EL (cell line): ENCODE measurements at places on chromosomes 12 and 14.

- DNase-seq, result peak; percentile 83
These were observed 11.1 kb upstream of the DPF3 start for GRCh38 chr14:72904840-72905561.

- no peak for DNase-seq
These were observed 30.8 kb downstream of the P2RX2 start for GRCh38 chr12:132649226-132649945.

- DNase-seq, result no peak
These were observed 8.3 kb upstream of the STAT6 start for GRCh38 chr12:57119294-57120085.

GRCh38 chr14:40393143-40393542 is 960.9 kb upstream of the FBXO33 start:
- no peak for DNase-seq

DNA sequence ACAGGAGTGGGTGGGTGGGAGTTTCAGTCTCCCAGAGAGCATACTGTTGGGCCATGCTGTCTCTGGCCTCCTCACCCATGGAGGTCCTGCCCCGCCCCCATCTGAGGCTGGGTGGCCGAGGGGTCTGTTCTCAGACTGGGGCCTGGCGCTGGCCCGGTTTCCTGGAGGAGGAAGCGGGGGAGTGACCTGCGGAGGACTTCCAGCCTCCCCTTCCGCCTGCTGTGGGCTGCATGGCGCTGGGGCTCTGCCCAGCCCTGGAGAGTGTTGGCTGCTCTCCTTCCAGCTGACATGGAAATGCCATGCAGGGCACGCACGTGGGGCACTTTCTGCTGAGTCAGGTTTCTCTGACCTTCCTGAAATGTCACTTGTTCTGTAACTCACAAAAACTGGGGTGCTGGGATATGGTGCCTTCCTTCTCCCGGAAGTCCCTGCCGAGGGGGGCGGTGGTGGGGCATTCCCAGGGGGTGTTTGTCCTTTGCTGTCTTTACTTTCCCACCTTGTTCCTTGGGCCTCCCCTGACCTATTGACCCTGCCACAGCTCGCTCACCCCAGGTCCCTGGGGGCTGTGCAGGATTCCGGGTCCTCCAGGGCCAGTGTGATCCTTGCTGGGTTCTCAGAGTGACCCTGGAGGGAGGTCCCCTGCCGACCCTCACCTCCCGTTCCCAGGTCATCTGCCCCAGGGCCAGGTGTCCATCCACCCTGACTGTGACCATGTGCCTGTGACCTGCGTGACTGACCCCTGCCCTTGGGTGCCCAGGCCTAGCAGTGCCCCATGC is 23.6 kb downstream of the PACS2 start:
- no peak for DNase-seq

- no peak for DNase-seq
These were observed 380.3 kb upstream of the PDE3A start for GRCh38 chr12:19988001-19988400.

GRCh38 chr12:121351820-121352681 is at the start of gene ANAPC5:
Gene ANAPC5 (minus strand): TSS chr12:121352411. CDS start chr12:121352340, 71 bp downstream.
- DNase-seq, result peak; percentile 99

- no peak for DNase-seq
These were observed 9.1 kb upstream of the CARMIL3 start for GRCh38 chr14:24042746-24043145.

GRCh38 chr12:123055281-123055766 is 74.8 kb downstream of the ARL6IP4 start:
- no peak for DNase-seq

GRCh38 chr12:68340404-68341270 is 8.5 kb upstream of the MDM1 start:
- no peak for DNase-seq

DNA sequence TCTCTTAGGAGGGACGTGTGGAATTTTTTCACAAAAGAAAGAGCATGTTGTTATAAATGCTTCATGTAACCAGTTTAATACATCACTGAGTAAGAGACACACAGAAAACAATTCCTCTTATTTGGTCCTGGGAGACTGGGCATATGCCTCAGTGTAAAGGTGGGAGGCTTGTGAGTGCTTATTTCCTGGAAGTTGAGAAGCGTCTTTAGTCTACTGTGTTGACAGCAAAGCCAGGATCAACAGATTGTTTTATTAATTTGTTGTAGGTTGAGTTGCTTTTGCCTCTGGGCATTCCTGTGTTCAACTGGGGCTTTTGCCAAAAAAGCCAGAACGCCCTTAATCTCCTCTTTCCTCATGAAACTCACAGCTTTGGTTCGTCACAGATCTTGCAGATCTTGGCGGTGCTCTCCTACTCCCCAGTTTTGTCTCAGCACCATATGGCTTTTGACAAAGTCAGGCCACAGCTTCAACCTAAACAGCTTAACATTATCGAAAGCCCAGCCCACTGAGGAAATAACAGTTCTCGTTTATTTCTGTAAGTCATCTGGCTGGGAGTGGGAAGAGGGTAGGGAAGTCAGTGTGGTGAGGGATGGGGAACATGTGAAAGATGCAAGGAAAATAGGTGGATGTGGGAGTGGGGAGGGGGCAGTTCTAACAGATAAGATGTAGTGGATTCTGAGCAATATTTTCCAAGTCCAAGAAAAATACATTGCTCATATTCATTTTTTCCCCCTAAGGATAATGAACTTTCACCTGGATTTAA is 227.2 kb downstream of the DACT1 start:
- peak; percentile 77 for DNase-seq

DNA sequence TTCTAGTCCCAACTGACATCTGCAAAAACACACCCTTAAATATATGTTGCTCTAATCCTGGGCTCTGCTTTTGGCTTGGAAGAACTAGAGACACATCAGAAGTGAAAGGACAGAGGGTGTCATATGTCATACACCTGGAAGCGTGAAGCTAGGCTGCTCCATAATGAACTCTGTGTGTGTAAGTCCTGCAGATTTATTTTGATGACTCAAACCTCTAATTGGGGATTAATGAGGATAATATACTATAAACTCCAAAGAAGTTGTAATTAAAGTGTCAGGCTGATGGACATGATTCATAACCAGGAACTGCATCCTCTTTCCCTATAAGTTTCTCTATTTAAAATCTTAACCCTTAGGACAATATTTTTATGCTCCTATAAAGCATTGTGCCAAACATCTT is 4.4 kb upstream of the KCNK10 start:
- no peak for DNase-seq

DNA sequence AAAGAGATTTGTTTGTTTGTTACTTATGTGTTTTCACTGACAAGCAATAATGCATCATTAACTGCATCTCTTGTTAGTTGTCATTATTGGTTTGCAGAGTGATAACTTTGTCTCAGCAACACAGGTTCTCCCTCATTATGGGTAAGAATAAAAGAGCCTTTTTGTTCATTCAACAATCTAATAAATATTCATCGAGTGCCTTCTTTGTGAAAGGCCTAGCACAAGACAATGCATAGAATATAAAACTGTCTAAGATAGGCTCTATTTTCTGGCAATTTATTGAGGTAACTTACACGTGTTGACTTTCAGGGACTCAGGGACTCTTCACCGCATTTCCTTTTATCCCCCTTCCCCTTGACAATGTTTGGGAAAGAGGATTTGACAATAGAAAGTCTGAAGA is 95.5 kb upstream of the KRR1 start:
- DNase-seq, result no peak

- DNase-seq, result no peak
These were observed 7.6 kb downstream of the MDM1 start for GRCh38 chr12:68324531-68324930.

DNA sequence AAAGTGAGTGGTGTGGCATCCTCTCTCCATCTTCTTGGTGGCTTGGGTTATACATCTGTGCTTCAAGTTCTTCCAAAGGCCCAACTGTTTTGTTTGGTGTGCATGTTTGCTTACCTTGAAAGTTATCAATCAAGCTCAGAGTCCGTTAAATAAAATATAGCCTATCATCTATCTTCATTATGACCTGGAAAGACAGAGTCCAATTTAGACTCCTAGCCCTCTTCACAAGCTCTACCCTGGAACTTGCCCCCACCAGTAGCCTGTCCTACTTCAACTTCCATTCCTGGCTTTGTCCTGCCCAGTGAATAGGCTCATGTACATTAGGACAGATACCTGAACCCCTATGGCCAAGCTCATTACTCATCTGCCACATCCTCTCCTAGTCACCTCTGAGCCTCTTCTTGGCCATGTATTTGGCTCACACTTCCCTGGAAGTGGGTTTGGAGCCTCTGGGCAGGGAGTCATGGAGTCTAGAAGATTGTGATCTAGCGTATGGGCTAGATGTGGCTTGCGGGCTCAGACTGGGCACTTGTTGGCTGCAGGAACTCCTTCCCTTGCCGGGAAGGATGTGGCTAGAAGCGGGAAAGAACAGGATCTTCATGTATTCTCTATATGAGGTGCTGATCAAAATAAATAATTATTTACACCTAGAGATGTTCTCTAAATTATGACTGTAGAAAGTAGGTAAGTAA is 6.4 kb upstream of the SSTR1 start:
- DNase-seq, result no peak

DNA sequence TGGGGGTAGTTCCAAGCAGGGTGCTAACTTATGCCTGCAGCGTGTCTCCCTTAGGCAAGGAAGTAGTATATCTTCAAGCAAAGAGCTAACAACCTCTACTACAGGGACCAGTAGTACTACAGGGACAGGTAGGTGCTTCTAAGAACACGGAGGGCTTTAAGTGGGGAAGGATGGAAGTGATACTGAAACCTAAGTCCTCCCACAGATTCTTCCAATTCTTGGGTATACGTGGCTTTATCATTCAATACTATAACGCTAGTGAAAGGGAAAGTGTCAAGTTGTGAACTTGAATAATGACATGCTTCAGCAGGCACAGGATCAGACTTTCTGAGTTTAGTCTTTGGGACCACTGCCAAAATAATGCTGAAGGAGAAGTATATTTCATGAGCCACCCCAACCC is 241.7 kb downstream of the CEP128 start:
- no peak for DNase-seq

GRCh38 chr12:98388126-98388525 is 127.3 kb upstream of the TMPO start:
- DNase-seq, result no peak

GRCh38 chr14:60327447-60328331 is 78.7 kb downstream of the PPM1A start:
- peak; percentile 16 for DNase-seq

DNA sequence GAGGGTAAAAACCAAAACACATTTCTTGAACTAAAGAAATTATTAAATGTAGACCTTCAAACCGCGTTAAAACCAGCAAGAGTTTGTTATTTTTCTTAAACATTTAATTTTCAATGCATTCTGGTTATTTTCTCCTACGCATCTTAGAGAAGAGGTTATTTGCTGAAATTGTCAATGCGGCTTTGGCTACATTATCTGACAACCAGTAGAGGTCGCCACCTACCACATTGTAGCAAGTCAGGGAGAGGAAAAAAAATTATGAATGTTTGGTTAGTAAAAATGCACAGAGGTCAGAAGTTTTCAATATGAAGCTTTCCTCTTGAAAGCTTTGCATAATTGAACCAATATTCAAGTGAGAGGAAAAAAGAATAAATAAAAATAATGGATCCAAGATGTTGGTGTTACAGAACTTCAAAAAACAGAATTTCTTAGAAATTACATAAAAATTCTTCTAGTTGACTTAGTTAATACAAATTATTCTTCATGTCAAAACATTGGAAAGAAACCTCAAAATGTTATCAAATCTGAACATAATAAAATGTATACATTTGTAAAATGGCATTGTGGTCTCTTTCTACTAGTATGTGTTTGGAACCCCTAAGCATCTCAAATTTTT is 159.4 kb upstream of the TMTC2 start:
- DNase-seq, result peak; percentile 42

GRCh38 chr12:31999692-32000091 is 40.5 kb downstream of the RESF1 start:
- peak; percentile 2 for DNase-seq

- peak; percentile 65 for DNase-seq
These were observed 11.9 kb downstream of the CFAP54 start for GRCh38 chr12:96501133-96501761.

DNA sequence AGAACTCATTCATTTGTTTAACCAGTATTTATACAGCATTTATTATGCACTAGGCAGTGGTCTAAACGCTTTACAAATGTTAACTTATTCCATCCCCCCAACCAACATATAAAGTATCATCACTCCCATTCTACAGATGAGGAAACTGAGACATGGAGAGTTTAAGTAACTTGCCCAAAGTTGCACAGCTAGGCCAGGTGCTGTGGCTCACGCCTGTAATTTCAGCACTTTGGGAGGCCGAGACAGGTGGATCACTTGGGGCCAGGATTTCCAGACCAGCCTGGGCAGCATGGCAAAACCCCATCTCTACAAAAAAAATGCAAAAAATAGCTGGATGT is 37.9 kb downstream of the ZFP36L1 start:
- DNase-seq, result no peak

GRCh38 chr14:103206836-103207387 is 83.7 kb downstream of the TNFAIP2 start:
- peak; percentile 64 for DNase-seq

- DNase-seq, result no peak
These were observed 13.5 kb downstream of the AMDHD1 start for GRCh38 chr12:95956557-95957145.

DNA sequence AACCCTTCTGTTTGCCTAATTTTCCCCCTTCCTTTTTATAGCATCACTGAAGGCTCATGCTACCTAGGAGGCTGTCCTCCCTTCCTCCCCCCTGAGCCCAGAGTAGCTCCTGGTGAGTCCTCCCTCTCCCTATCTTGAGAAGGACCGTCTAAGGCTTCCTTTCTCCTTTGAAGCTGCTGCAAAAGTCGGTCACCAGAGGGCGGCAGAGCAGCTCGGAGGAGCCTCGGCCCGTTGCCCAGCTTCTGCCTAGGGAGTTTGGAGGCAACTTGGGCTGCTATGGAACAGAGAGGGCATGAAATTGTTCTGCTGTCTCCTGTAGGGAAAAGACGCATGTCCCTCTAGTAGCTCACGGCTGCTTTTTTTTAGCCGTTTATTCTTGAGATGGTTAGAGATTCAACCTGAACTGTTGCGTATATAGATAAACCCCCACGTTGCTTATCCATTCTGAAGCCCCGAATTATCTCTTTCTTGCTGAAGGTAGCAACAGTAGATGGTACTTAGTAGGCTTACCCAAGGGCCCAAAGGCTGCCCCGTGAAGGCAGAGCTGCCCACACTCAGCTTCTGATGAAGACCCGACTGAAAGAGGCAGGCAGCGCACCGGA is 5.7 kb downstream of the WNT5B start:
- peak; percentile 63 for DNase-seq

- DNase-seq, result no peak
These were observed 208.3 kb downstream of the EXOC5 start for GRCh38 chr14:57060276-57060955.

- DNase-seq, result no peak
These were observed 284.7 kb upstream of the FKBP4 start for GRCh38 chr12:2510045-2510444.
